ENCODE measurements at places on chromosomes 3 and 15. TPM values are rescaled to one million over a fixed set of nuclear protein-coding genes. Genes with fewer than 3 reads are reported as not detected.

DNA sequence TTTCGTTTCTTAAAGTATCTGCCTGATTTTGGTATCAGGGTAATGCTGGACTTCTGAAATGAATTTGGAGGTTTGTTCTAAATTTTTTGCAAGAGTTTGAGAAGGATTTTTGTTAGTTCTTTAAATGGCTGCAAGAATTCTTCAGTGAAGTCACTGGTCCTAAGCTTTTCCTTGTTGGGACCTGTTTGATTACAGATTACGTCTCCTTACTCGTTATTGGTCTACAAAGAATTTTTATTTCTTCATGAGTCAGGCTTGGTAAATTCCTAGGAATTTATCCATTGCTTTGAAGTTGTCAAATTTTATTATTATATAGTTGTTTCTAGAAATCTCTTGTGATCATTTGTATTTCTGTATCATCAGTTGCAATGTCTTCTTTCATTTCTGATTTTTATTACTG, 196.0 kb downstream of the DPH6 start:
- no peak overlapping the region for H3K27ac ChIP-seq
- H3K36me3 ChIP-seq: no peaks in the 10 kb centered on the region
- DNase-seq: no peak

The CHRNB4 gene
- total RNA-seq: 0.50 TPM

GRCh38 chr3:26712211-26713026, 89.8 kb downstream of the LRRC3B start:
- DNase-seq: no peak
- peaks cover 5% of the 10 kb centered on the region for H3K4me1 ChIP-seq
- no peaks in the 10 kb centered on the region for H3K27me3 ChIP-seq
- no peak overlapping the region for H3K27ac ChIP-seq
- no peak overlapping the region for H3K4me3 ChIP-seq
- no peaks in the 10 kb centered on the region for H3K36me3 ChIP-seq

GRCh38 chr15:38474155-38474757, 20.3 kb downstream of the FAM98B start:
- no peaks in the 10 kb centered on the region for H3K4me1 ChIP-seq
- H3K27me3 ChIP-seq: no peaks in the 10 kb centered on the region
- no peak for DNase-seq
- H3K4me3 ChIP-seq: no peak overlapping the region
- peaks cover 50% of the 10 kb centered on the region for H3K36me3 ChIP-seq

DNA sequence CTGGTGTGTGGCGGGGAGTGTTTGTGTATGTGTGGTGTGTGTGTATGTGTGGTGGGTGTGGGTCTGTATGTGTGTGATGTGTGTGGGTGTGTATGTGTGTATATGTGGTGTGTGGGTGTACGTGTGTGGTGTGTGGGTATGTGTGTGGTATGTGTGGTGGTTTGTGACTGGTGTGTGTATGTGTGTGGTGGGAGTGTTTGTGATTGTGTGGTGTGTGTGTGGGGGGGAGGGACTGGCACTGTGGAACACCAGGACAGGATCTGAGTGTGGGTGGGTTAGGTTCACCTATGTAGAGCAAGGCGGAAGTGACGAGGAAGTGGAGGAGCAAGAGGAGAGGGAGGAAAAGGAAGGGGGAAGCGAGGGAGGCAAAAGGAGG, 510.8 kb downstream of the SHQ1 start:
- H3K27me3 ChIP-seq: no peaks in the 10 kb centered on the region
- no peak overlapping the region for H3K4me3 ChIP-seq
- peak overlapping the region; percentile 23 for H3K27ac ChIP-seq
- H3K36me3 ChIP-seq: no peaks in the 10 kb centered on the region
- H3K4me1 ChIP-seq: peaks cover 52% of the 10 kb centered on the region

DNA sequence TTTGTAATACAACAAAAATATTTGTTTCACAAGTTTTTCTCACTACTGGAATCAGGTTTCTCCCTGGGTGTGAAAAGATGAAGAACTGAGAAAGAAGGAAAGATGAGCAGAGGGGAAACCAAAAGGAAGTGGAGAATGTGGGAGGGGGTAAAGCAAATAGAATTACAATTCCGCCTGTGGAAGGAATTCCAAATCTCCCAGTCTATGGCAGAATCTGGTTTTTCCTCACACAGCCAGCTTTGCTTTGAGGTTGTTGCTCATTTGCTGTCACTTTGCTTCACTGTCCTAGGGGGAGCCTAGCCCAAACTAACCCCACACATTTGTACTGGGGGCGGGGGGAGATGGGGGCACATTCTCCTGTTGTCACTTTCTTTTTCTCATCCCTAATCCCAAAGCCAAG, 43.9 kb downstream of the RPL22L1 start:
- H3K36me3 ChIP-seq: no peaks in the 10 kb centered on the region
- no peak overlapping the region for H3K27ac ChIP-seq
- no peaks in the 10 kb centered on the region for H3K4me1 ChIP-seq
- no peaks in the 10 kb centered on the region for H3K27me3 ChIP-seq
- no peak for DNase-seq
